Upper lobe of left lung (tissue), 6 donors: ENCODE measurements at places on chromosomes 1 and 21. TPM values are rescaled to one million over a fixed set of nuclear protein-coding genes. Genes with fewer than 3 reads are reported as not detected.
A peak's percentile ranks its signal among the peaks of the same experiment; 100 is the strongest.

TAS1R1 gene
- 0.11 TPM for total RNA-seq

ERG gene
- 19.9 TPM for total RNA-seq

LCE3D gene
- not detected for total RNA-seq

EFCAB7 gene
- total RNA-seq = 4.0 TPM

GRCh38 chr1:57214951-57215575 lies 208.8 kb downstream of the DAB1 start:
- no peaks in the 10 kb centered on the region for H3K36me3 ChIP-seq
- no peaks in the 10 kb centered on the region for H3K4me1 ChIP-seq
- DNase-seq = no peak
- H3K27ac ChIP-seq = no peak overlapping the region

DNA sequence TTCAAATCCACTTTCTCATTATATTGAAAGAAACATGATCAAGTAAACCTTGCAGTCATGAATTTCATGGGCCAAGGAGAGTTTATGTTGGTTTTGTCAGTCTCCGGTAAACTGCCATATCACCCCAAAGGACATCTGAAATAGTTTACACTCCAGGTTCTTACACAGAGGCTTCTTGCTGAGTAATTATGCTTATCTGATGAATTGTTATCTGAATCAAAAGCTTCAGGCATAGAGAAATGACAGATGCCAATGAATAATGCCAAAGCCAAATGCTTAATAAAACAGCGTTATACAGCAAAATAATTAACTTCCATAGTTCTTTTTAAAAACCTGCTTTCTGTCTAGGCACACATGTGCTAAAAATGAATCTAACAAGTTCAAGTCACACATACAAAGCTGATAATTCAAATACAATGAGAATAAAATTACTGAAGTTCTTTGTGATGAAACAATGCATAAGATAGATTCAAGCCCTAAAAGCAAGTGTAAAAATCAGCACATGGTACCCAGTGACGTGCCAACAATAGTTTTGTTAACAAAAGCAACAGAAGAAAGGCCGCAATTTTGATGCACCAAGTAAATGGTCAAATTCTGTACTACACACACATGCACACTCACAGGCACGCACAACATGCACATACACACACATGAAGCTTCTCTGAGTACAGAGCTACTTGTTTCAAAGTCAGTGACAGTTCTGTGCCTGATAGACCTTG lies 109.2 kb downstream of the SLC44A5 start:
- no peaks in the 10 kb centered on the region for H3K4me1 ChIP-seq
- no peak for DNase-seq
- H3K27ac ChIP-seq = no peak overlapping the region

GRCh38 chr1:37699147-37699546 lies 6.8 kb downstream of the CDCA8 start:
- no peaks in the 10 kb centered on the region for H3K4me1 ChIP-seq
- DNase-seq = no peak
- no peaks in the 10 kb centered on the region for H3K27me3 ChIP-seq
- no peak overlapping the region for H3K27ac ChIP-seq

GRCh38 chr1:78490861-78491450 lies at the start of gene PTGFR:
TSS of gene PTGFR (plus strand) at chr1:78490974. CDS start at chr1:78492744, 1,770 bp downstream.
- H3K36me3 ChIP-seq = no peaks in the 10 kb centered on the region
- no peak within 1 kb of the TSS for H3K27ac ChIP-seq
- peak within 1 kb of the TSS; percentile 53 for H3K4me3 ChIP-seq
- peak; percentile 88 for DNase-seq
- H3K27me3 ChIP-seq = peaks cover 5% of the 10 kb centered on the region

DNA sequence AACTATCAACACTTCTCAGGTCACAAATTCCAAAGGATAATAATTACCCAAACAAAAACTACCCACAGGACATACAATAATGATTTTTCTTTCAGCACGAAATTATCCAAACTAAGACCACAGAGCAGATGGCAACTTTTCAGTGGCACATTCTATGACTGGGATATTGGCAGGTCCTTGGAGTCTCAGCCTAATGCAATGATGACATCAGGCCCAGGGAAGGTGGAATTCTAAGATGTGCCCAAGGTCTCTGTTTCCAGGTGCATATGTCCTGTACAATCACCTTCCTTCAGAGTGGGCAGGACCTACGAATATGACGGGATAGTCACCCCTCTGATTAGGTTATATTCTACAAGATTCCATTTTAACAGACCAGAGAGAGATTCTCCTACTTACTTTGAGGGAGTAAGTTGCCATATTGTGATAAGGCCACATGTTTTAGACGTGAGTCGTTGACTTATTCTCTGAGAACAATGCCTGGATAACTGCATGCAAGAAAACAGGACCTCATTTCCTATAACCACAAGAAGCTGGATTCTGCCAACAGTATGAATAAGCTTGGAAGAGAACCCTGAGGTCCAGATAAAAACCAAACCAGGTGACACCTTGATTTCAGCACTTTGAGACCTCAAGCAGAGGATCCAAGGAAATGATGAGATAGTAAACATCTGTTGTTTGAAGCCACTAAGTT lies 69.9 kb downstream of the ZC3H11B start:
- H3K4me1 ChIP-seq = no peaks in the 10 kb centered on the region
- H3K4me3 ChIP-seq = no peak overlapping the region
- no peaks in the 10 kb centered on the region for H3K27me3 ChIP-seq
- H3K36me3 ChIP-seq = no peaks in the 10 kb centered on the region
- H3K27ac ChIP-seq = no peak overlapping the region

- H3K36me3 ChIP-seq = no peaks in the 10 kb centered on the region
- no peaks in the 10 kb centered on the region for H3K4me1 ChIP-seq
- H3K4me3 ChIP-seq = no peak overlapping the region
- no peaks in the 10 kb centered on the region for H3K27me3 ChIP-seq
Observed at GRCh38 chr21:44437696-44438431, 17.4 kb upstream of the LRRC3 start.
